ENCODE measurements at places on chromosomes 4 and X.

- DNase-seq = no peak
These were observed 6.1 kb downstream of the SGCB start for GRCh38 chr4:52032005-52032404.

DNA sequence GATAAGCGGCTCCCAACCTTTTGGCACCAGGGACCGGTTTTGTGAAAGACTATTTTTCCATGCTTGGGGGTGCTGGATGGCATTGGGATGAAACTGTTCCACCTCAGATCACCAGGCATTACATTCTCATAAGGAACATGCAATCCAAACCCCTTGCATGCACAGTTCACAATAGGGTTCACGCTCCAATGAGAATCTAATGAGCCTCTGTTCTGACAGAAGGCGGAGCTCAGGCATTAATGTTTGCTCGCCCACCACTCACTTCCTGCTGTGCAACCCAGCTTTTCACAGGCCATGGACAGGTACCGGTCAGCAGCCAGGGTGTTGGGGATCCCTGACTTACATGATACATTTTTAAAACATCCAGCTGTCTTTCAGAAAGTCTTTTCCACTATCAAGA, 187.3 kb downstream of the SLC39A8 start:
- DNase-seq = no peak

DNA sequence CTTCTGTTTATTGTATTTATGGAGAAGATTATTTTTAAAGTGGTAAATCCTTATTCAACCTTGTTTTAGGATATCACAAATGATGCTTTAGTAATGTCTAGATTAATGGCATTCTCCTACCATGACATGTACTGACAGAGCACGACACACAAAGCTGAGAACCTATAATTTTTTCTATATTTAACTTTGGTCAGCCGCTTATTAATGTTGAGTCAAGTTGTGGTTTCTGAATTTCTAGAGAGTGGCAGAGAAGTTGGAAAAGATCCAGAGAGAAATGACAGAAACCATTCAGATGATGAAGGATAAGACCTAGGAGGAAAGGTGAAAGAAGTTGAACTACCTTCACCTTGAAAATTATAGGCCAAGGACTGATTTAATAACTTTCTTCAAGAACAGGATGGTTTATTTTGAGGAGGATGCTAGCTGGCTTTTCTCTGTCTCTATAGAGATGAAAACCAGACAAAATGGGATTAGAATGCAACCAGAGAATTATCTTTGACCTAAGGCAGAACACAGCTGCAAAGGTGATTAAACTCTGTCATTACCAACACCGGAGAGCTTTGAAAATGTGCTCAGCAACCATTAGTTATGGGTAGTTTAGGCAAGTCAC, 62.6 kb upstream of the TSPAN5 start:
- no peak for DNase-seq

GRCh38 chr4:40283968-40284367, 51.2 kb upstream of the CHRNA9 start:
- peak; percentile 44 for DNase-seq

- DNase-seq = no peak
These were observed 222.6 kb upstream of the INTU start for GRCh38 chr4:127410201-127410600.

DNA sequence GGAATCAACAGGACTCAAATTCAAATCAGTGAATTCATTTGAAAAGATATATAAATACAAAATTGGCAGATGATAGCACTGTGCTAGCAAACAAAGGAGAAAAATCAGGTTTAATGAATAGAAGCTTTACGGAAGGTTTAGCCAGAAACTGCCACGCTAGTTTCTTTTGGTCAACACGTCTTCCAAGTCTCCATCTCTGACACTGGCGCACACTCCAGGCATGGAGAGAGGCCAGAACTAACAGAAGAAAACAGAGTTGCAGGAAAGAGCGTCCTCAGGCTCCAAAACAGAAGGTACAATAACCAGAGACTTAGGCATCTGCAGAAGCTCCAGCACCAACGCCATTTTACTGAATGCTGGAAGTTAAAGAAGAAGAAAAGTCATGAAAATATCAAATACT, 497.3 kb upstream of the FRG1 start:
- DNase-seq = no peak

DNA sequence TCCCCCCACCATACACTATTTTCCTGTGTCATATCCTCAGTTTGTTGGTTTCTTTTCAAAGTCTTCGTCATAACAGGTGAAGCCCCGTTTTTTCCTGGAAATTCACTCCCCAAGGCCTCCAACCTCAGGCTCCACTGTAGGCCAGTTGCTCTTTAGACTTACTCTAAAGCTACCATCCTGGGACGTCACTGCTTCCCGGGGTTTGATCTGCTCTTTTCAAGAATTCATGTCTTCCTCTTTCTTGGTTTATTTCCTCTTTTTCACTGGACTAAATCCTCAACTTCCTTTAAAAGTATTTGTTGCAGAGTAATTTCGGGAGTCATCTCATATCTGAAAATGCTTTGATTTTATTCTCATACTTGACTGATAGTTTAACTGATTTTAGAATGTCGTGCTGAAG, 6.5 kb upstream of the SERTM2 start:
- no peak for DNase-seq

- no peak for DNase-seq
These were observed 115.4 kb downstream of the IQCM start for GRCh38 chr4:149700272-149700671.

- no peak for DNase-seq
These were observed 90.9 kb downstream of the HNRNPD start for GRCh38 chr4:82282875-82283274.

GRCh38 chr4:126564283-126564854, 1068.4 kb upstream of the INTU start:
- DNase-seq = no peak

- no peak for DNase-seq
These were observed 75.3 kb upstream of the GRIA3 start for GRCh38 chrX:123108513-123109427.

GRCh38 chr4:2647403-2648158, 108.6 kb downstream of the TNIP2 start:
- DNase-seq = no peak

DNA sequence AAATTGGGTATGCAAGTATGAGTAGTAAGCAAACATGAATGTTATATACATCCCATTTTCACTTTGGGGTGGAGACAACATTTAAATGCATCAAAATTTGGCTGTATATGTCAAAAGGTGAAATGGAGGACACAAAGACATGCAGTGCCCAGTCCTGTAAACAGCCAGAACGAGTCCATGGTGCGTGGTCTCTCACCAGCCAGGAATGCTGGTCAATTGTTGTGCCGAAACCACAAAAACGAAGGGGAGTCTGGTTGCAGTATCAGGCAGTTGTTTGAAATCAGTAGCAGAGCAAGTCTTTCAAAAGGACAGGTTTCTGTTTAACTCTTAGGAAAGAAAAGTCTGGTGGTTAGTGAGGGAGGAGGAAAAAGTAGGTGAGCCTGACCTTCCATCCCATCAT, 22.3 kb upstream of the RNF150 start:
- no peak for DNase-seq

DNA sequence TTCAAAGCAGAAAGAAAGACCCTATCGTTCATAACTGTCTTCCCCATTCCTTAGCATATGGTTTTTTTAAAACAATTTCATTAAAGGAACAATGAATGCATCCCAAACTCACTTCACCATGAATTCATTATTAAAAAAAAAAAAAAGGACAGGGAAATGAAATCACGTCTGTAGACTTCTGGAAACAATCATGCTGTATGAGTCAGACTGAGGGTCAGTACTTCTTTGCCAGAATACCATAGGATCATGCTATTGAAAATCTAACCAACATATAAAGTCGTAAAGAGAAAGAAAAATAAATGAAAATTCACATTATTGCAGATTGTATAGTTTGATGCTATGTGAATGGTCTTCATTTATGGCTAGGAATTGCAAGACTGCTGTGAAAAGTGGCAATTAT, 144.4 kb downstream of the PCDH18 start:
- DNase-seq = no peak

DNA sequence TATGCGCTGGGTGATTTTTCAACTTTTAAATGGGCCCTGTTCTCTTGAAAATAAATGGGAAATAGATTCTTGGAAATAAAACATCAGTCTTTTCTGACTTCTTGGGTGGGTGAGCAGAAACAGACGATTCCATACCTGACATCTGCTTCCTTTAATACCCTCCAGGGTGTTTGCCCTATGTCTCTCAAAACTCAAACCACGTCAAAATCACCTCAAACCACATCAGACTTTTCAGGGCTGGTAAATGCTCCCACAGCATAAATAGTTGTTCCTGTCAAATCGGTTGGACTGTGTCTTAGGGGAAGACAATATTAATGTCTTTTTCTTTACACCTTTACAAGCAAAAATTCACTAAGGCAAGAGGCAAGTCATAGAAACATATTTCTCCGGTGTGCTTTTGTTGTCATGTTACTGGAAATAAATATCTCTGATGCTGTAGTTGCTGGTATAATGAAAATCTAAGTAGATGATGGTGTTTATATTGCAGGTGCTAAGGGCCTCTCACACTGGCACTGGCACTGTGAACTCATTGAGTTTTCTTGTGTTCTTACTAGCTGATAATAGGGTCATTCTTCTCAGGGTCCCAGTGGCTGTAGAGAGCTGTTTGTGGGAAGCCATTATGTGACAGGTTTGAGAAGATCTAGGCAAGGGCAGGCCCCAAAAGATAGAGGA, 380.4 kb downstream of the RAPGEF2 start:
- DNase-seq = no peak

Measured in activated CD4-positive, alpha-beta T cell treated with anti-CD3 and anti-CD28 coated beads, Interleukin-2, amount 50 U/mL, for 24 hours (primary cell).